ENCODE measurements at places on chromosomes 6 and 20.

DNA sequence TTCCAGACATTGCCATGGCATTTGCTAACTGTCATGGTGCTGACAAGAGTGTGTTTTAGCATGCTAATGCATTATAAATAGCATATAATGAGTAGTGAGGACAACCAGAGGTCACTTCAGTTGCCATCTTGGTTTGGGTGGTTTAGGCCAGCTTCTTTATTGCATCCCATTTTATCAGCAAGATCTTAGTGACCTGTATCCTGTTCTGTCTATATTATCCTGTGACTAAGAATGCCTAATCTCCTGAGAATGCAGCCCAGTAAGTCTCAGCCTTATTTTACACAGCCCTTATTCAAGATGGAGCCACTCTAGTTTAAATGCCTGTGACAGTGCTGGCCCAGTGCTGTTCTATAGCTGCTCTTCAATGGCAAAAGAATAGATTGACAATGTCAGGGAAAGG lies 781.0 kb upstream of the ADGRB3 start:
- DNase-seq: no peak

DNA sequence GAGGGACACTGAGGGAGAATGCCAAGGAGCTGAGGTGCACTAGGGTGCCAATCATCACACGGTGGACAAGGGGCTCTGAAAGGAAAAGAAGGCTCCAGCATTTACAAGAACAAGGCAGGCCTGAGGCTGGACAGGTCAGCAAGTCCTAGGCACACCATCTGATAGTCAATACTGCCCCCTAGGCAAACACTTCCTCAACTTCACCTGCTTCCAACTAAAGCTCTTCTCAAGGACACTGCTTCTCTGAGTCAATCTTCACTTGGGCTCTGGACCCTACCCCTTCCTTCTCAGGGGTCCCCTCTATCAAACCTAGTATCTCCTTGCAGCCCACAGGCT lies 37.7 kb upstream of the SLC4A11 start:
- no peak for DNase-seq

GRCh38 chr6:12590901-12591300 lies 125.7 kb upstream of the PHACTR1 start:
- no peak for DNase-seq

DNA sequence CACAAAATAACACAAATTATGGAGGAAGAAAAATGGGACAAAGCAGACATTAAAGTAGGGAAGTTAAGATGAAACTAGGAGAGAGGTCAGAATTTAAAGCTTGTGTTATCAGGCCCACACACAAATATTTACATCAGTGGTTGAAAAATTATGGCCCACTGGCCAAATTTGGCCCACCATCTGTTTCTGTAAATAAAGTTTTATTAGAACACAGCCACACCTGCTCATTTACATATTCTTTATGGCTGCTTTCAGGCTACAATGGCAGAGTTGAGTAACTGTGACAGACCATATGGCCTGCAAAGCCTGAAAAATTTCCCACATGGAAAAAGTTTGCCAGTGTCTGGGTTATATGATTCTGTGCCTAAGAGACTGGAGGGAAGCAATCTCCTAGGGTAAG lies 49.0 kb downstream of the SLC22A23 start:
- DNase-seq: no peak

DNA sequence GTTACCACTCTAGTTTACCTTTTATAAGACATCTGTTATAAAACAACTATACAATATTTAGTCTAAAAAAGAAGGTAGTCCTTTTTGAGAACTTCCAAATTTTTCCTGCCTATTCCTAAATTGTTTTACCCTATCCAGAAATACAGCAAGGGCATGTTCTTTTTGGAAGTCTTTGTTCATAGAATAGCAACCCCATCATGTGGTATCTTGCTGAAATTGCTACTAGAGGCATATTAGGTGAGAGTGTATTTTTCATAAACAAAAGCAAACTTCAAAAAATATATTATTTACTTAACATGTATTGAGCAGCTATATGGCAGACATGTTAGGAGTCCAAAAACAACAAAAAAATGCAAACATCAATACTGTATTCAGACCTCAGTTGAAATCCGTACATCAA lies 371.8 kb upstream of the NRSN1 start:
- DNase-seq: peak; percentile 11

- DNase-seq: no peak
Observed at GRCh38 chr6:88143421-88144157, 22.6 kb downstream of the CNR1 start.

- DNase-seq: no peak
Observed at GRCh38 chr6:40640599-40641227, 53.5 kb upstream of the LRFN2 start.

GRCh38 chr6:159071843-159072769 lies 27.3 kb upstream of the TAGAP start:
- DNase-seq: no peak

- DNase-seq: no peak
Observed at GRCh38 chr6:26613201-26613600, 16.4 kb downstream of the ABT1 start.

- no peak for DNase-seq
Observed at GRCh38 chr6:109446541-109446940, 6.0 kb downstream of the SMPD2 start.

DNA sequence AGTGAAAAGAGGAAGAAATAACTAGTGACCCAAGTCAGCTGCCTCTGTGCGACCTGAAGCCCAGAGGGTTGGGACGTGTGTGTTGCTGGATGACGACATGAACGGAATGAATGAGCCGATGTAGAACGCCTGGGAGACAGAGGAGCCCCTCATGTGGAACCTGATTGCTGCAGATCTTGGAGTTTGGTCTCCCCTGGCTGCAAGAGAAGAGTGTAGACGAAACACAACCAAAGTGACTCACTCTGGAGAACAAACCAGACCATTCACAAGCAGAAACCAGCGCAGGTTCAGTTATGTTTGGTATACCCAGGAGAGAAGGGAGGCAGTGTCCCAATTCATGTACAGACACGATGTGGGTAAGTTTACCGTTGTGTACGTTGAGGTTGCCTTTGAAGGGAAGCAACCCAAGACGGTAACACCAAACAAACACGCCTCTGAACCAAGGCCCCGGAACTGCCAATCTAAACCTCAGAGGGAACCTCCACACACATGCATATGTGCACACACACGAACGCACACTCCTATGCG lies 265.9 kb downstream of the BMP7 start:
- DNase-seq: no peak

- DNase-seq: no peak
Observed at GRCh38 chr6:56238352-56238751, 9.0 kb downstream of the COL21A1 start.

DNA sequence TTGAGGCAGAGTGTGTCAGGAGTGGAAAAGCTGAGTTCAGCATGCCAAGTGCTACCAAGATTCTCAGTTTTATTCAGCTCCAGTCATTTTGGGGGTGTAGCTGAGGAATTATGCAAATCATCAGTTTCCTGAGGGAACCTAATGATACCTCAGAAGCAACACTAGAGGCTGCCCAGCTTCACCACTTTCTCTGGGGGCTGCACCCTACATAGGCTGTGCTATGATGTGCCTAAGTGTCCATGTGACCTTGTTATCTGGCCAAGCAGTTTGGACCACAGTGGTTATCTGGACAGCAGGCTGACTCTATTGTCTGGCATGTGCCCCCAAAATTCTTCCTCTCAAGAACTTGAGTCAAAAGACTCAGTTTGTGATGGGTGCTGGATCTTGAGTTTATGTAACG lies 374.6 kb upstream of the SYNCRIP start:
- no peak for DNase-seq

DNA sequence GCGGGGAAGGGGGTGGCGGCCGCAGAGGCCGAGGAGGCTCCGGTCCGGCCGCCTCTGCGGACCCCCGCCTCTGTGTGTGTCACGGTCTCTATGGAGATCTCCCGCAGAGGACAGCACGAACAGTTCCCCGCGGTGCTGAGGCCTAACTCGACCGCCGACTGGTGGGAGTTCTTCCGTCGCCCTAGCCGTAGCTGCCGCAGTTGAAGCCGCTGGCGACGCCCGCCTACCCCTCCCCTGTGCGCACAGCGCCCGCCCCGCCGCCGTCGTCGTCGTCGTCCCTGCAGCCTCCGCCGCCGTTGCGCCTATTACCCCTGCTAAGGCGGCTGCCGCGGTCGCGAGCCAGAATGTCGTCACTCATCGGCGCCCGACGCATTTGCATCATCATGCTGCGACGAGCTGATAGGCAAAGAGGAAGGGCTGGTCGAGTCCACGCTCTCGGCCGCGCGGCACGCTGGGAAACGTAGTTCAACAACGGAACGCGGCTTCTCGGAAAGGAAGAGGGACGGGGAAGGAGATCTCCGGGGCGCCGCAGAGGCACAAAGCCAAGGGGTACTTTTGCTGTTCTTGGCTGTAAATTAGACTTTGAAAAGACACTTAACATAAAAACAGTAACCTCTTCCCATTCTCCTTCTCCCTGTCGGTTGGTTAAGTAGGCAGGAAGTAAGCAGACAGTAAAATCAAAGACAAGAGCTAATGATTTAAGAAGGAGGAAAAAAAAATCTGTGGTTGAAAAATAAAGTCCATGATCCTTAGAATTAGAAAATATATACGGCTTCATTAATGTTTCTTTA lies at the start of gene NUP153:
Gene NUP153, minus strand, starts transcription at position 346 of the 791 bp plus-strand sequence. CDS start 538 bp downstream, outside the sequence.
- peak; percentile 93 for DNase-seq

DNA sequence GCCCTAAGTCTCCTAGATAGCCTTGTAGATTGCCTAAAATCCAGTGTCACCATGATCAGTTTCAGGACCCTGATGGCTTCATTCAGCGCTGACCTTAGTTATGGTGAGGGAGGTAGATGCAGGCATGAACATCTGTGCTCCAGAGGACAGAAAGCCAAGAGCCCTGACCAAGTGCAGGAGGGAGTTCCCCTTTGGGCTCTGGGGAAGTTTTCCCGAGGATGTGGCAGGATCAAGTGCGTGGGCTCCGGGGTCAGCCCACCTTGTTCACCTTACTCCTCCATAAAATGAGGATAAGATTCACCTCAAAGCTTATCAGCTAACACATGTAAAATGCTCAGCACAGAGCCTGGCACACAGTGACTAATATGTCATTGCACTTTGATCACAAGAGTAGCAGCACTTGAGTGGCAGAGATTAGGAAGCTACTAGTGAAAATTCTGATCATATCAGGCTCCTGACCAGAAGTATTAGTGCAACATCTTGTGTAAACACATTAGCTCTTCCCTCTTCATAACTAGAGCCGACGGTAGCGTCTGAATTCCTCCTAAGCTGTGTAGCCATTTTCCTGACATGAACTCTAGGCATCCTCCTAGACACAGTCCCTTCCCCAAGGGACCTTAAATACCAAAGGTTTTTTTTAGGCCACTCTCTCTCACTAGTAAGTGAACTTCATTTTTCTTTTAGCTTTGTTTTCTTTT lies 125.2 kb downstream of the SULF2 start:
- no peak for DNase-seq

- no peak for DNase-seq
Observed at GRCh38 chr6:79152269-79152737, 74.2 kb upstream of the PHIP start.

- no peak for DNase-seq
Observed at GRCh38 chr6:153121311-153121710, 9.8 kb downstream of the RGS17 start.

DNA sequence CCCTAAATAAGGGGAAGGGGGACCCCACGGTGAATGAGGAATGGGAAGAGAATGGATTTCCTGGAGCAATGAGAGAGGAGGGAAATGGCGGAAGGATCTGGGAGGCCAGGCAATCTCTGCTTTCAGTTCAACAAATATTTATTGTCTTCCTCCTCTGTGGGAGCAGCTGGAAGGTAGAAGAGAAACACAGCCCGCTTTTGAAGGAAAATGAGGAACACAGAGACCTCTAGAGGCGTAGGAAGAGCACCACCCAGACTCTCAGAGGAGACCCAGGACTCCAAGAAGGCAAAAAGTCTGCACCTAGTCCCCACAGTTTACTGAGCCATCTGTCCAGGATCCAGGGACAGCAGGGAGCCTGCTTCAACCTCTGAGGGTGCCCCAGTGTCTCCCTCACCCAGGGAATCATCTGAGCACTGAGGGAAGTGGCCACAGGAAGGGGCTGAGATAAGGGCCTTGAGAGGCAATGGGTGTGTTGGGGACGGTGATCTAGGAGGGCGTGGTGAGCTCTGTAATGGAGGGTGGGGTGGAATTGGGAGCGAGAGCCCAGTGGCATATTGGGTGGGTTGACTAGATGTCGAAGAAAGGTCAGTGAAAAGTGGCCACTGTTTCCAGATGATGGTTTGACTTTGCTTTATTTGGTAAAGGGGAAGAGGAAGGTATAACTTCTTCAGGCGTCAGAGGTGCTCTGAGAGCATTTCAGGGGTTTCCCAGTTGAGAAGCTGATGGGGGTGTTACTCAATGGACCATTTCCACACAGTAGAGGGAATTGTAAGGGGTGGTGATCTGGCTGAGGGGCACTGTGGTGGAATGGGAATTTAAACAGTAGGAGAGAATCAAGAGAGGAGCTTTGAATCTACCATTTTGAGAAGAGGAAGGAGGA lies 610 bp downstream of the PSORS1C1 start:
- DNase-seq: no peak

GRCh38 chr6:37776566-37776965 lies 43.0 kb upstream of the ZFAND3 start:
- no peak for DNase-seq

- DNase-seq: no peak
Observed at GRCh38 chr20:41191562-41192500, 54.5 kb downstream of the PLCG1 start.

DNA sequence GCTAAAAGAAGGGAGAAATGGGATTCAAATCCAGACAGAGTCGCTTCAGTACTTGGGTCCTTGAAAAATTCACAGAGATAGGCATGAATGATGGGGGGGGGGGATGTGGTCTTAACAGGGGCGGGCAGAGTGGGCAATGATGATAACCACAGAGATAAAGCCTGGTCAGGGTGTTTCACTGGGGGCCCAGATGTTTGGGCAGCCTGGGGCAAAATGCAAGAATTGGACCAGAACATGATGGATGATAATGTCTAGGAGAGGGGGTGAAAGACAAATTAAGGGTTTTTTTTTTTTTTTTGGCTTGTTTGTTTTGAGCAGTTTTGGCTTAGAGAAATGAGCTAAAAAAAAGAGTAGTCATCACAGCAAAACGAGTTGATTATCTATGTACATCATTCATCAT lies 57.4 kb downstream of the LAMP5 start:
- DNase-seq: no peak

- DNase-seq: no peak
Observed at GRCh38 chr6:135393289-135393688, 104.3 kb downstream of the AHI1 start.

DNA sequence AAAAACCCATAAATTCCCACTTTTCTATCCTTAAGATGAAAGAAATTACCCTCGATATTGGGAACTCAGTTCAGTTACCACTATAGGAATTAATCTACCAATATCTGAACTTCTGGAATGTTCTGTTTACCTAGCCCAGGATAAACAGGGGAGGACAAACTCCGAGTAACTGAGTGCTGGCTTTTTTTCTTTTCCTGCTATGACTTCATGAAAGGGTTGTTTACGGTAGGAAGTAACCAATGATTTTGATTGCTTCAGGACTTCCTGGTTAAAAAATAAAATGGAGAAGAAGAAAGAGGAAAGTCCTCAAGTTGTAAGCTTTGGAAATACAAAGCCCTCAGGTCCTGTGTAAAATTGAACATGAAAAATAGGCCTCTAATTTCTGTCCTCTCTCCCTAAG lies 167.7 kb downstream of the ZNF217 start:
- DNase-seq: no peak

GRCh38 chr6:152378169-152378568 lies 259.0 kb downstream of the SYNE1 start:
- DNase-seq: no peak

Data from DMS 273 treated with DMSO at 0.1 percent for 48 hours (cell line).